C1 segment of cervical spinal cord (tissue), 14 donors: ENCODE measurements at places on chromosomes 5 and 9.

DNA sequence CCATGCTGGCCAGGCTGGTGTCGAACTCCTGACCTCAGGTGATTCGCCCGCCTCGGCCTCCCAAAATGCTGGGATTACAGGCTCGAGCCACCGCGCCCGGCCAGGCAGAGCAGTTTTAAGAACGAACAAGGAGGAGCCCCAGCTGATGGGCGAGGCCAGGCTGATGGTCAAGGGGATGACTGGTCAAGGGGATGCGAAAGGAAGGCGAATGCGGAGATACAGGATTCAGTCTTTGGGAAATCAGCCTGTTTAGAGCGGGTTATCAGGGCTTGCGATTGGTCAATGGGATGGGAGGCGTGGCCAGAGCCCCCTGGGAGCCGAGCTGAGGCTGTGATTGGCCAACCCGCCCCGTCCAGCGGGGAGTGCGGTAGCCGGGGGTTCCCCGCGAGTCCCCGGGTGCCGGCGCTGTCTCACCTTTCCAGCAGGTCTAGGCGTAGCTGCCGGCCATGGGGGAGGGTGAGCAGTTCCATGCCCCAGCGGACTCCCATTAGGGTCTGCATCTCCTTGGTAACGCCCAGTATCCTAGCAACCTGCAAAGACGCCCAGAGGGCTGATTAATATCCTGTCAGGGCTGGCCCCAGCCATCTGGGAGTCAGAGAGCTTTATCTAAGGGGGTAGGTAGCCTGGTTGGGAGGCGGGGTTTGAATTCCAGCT lies 7.5 kb upstream of the TOR2A start:
- DNase-seq: no peak

- DNase-seq: no peak
Measured at GRCh38 chr5:93967923-93968322, 226.5 kb upstream of the POU5F2 start.

GRCh38 chr5:96741891-96742309 lies 65.8 kb downstream of the ERAP1 start:
- DNase-seq: no peak

GRCh38 chr5:88889189-88890069 lies 6.4 kb upstream of the MEF2C start:
- peak; percentile 46 for DNase-seq

- no peak for DNase-seq
Measured at GRCh38 chr5:127307868-127308267, 17.3 kb downstream of the MEGF10 start.

DNA sequence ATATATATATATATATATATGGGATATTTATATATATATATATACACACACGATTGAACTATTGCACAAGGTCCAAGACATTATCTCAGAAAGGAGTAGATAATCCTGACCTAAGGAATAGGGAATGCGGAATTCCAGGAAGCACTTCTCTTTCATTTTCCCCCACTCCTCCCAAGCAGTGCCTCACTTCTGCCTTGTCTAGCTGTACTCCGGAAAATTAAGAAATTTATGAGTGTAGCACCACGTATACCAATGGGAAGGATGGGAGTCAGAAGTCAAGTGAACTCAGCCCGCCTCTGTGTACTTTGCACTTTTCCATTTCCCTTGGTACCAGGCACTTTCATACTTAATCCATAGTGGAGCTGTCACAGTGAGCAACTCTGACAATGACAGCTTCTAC lies 10.9 kb downstream of the SLC36A1 start:
- DNase-seq: no peak

GRCh38 chr9:77965445-77966123 lies 66.0 kb downstream of the GNAQ start:
- DNase-seq: no peak

DNA sequence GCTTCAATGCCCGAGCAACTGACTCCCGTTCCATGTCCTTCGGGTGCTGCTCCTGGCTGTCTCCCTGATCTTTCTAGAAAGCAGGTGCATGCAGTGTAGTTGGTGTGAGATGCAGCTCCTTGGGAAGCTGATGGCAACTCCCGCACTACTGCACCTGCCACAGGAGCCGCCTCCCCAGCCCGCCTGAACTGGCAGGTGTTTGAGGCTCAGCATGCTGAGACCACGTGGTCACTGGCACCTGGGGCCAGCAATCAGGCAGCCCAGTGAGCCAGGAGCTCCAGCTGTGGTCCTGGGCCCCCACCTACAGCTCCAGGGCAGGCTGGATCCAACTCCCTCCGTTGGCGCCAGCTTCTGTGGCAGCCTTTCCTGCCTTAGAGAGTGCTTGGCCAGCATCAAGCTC lies 111.5 kb downstream of the ICE1 start:
- no peak for DNase-seq

GRCh38 chr9:87683751-87684626 lies 41.9 kb upstream of the CTSL start:
- DNase-seq: no peak

GRCh38 chr9:82820186-82820585 lies 242.8 kb downstream of the RASEF start:
- DNase-seq: no peak

DNA sequence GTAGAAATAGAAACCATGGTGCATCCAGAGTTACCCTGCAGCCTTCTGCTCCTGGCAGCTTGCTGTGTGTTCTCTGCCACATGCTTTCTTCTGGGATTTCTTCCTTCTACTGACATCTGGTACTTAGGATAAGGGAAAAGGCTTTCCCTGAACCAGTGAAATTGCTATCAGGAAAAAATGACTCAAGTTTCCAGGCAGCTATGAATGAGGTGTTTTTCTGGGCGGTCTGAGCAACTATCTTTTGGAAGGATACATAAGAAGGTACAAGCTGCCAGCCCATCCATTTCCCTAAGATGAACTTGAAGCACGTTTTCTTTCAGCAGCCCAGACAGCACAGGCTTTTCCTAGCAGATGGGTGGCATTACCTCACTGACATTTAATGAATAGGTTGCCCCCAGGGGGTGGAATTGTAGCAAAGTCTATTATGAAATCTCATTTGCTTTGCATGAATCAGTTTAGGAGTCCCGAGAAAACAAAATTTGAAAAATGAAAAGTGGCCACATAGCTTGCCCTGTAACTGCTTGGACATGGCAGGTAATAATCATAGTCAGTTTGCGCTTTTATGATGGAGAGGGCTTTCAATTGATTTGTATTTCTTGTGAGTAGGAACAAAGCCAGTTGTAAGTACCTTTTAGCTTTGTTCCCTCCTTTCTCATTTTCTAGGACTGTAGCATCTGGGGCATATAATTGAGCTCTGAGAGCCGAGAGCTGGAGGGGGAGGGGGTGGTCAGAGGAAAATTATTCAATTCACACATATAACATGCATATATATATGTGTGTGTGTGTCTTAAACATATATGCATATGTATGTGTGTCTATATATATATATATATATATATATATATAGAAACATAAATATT lies 108.5 kb downstream of the C9orf152 start:
- DNase-seq: no peak

GRCh38 chr5:166961913-166962312 lies 1329.5 kb upstream of the WWC1 start:
- DNase-seq: no peak

GRCh38 chr5:171450423-171451331 lies 31.2 kb downstream of the FGF18 start:
- no peak for DNase-seq

DNA sequence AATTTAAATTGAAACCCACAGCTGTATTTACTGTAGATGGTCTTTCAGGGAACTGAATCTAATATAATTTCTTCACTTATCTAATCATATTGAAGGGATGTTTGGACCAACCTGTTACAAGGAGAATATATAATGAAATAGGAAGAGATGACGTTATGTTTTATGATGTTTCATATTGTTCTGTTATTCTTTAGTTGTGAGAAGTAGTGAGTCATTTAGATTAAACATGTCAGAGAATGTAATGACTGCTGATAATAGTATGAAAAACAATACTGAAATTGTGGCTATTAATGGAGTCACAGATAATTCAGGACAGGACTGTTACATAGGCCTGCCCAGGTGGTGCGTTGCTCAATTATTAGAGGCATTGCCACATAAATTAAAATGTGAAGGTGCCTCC lies 1993.4 kb downstream of the EFNA5 start:
- no peak for DNase-seq

- peak; percentile 86 for DNase-seq
Measured at GRCh38 chr5:67315082-67315989, 118.7 kb upstream of the CD180 start.

DNA sequence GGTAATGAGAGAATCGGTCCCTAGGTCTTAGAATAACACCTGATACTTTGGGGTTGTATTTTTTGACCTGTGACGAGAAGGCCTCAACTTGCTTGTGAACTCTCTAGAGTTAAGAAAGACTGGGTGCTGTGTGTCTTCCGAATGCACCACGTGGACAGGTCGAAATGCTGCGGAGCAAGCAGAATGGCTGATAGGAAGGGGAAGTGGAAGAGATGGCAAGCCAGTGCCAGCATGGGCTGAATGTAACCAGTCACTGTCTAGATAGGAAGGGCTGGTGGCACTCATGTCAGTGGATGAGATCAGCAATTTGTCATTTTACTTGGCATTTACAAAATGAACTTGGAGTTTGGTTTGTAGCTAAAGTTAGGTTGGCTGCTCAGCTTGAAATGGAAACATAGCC lies 5.6 kb downstream of the OTULINL start:
- no peak for DNase-seq

GRCh38 chr5:141838326-141839014 lies 39.7 kb downstream of the PCDH1 start:
- no peak for DNase-seq

DNA sequence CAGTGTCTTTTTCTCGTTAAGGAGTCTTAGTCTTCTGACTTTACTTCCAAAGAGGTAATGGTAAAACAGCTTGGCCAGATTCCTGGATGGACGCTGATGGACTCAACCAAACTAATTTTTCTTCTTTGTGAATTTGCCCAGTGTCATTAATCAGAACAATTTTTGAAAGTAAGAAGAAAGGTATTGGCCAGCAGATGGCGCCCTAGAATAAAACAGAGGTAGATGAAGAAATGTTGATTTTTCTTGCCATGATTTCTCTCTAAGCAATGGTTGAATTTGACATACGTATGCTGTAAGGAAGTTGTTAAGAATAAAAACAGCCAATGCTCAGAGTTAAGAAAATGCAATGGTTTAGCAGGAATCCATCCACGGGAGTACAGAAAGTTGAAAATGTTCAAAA lies 500.0 kb downstream of the DIRAS2 start:
- no peak for DNase-seq

DNA sequence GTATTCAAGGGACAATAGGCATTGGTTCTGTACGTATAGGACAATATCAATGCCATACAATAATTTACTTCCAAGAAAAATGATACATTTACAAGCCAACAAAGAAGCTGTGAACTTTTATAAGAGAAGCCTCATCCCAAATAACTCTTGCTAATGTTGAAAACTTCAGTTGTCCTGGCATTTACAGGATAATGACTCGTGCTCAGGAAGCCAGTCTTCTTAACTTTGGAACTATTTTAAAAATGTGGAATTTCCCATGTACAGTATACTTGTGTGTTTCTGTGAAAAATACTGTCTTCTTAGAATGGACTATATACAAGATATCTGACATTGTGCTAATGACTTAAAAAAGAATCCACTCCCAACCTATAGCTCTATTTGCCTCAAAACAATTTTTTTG lies 1479.3 kb upstream of the CDH9 start:
- no peak for DNase-seq

DNA sequence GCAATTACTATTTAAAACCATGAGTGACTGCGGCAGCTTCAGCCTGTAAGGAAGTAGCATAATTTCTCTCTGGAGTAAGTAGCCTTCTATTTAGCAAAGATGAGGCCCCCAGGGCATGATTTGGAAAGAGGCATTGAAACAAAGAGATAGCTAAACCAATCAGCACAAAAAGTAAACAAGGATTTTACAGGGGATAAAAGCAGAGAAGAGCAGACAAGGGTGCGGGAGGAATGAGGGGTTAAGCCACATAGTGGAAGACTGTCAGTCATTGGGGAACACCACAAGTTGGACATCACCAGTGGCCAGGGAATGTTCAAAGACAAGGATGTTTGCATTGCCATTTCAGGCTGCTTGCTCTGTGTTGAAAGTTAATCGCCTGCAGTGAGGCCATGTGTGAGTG lies 24.0 kb upstream of the C5orf63 start:
- no peak for DNase-seq

GRCh38 chr5:10892147-10892910 lies 131.3 kb upstream of the DAP start:
- DNase-seq: no peak

DNA sequence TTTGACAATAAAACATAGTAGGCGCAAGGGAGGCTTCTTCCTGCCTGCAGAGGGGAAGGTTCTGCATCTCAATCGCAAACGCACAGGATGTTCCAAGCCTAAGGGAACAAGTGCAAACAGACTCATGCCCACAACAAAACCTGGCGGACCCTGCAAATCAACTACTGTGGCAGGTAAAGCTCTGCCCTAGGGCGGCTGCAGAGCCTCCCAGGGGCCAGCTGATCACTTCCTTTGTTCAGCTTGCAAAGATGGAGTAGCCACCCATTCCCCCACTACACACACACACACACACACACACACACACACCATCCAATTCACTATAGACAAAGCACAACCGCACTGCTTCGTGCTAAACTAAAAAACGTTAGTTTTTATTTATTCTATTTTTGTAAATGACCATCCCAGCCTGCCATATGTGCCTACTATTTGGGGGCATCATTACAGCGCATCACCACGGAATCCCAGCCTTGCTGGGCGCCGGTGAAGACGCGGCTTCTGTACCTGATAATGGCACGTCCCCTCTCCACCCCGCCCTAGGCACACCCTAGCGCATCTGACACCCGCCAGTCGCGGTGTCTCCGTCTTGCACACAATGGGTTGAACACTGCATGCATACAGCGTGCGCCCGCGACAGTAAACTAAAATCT lies 57.6 kb downstream of the DPYSL3 start:
- no peak for DNase-seq

- no peak for DNase-seq
Measured at GRCh38 chr5:150540615-150541396, 32.9 kb downstream of the NDST1 start.

- no peak for DNase-seq
Measured at GRCh38 chr9:115143689-115144088, 25.7 kb upstream of the TNC start.

- DNase-seq: no peak
Measured at GRCh38 chr5:40518485-40518917, 161.2 kb upstream of the PTGER4 start.

GRCh38 chr9:74573640-74574191 lies 76.6 kb downstream of the RORB start:
- DNase-seq: no peak

DNA sequence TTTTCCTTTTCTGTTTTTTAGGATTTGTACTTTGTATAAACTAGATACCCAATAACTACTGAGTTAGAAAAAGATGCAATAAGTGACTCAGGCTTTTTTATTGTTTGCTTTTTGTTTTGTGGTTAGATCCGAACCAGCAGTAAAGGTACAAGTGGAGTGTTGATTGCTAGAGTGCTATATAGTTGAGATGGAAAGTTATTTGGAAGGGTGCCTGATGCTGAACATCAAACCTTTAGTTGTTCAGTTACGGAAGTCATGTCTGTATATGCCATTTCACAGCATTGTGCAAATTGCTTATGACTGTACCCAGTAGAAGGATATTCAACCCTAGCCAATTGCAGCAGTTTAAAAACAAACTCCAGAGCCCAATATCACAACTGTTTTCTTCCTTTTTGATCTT lies 285.1 kb downstream of the MAT2B start:
- no peak for DNase-seq

- no peak for DNase-seq
Measured at GRCh38 chr9:108836781-108837180, 19.0 kb downstream of the ACTL7B start.

GRCh38 chr5:80712919-80713318 lies 58.1 kb upstream of the DHFR start:
- DNase-seq: no peak
